ENCODE measurements at places on chromosomes 2 and 18. TPM values are rescaled to one million over a fixed set of nuclear protein-coding genes. Genes with fewer than 3 reads are reported as not detected.

- peaks cover 48% of the 10 kb centered on the region for H3K4me1 ChIP-seq
- H3K27me3 ChIP-seq: peaks cover 100% of the 10 kb centered on the region
- DNase-seq: no peak
- H3K36me3 ChIP-seq: no peaks in the 10 kb centered on the region
- no peak overlapping the region for H3K27ac ChIP-seq
- no peak overlapping the region for H3K4me3 ChIP-seq
Measured at GRCh38 chr2:236165842-236166795, 2.1 kb downstream of the GBX2 start.

DNA sequence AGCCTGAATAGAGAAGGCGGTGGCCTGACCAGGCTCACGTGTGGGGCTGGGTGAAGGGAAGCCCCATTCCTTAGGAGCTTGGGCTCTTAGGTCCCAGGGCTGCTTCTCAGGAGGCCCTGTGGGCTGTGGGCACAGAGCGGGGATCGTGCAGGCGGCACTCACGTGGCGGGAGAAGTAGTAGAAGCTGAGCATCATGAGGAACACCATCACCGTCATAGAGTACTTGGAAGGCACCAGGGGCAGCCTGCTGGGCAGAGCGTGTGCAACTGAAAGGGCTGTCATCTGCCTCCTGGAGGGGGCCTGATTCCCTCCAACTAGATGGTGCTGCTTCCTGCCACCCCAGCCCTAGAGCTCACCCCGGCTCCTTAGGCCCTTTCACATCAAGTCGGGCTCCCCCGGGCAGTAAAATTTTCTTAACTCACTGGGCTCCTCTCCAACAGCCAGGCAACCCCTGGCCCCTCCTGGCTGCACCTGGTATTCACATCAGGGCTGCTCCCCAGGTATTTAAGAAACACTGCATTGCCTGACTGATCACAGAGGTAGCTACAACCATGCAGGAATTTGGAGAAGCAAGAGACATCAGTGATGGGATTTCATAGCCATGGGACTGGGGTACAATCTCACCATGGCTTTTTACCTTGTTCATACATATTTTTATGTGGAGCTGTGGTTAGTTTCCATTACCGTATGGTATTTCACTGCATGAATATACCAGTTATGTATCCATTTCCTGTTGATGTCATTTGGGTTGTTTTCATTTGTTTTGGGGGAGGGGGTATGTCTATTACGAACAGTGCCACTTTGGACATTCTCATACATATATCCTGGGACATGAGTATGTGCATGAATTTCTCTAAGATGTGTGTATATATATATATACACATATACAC lies 32.9 kb downstream of the CENPO start:
- no peaks in the 10 kb centered on the region for H3K27me3 ChIP-seq
- no peak overlapping the region for H3K27ac ChIP-seq
- H3K36me3 ChIP-seq: no peaks in the 10 kb centered on the region
- no peak for DNase-seq
- H3K4me1 ChIP-seq: peaks cover 3% of the 10 kb centered on the region
- H3K4me3 ChIP-seq: no peak overlapping the region

DNA sequence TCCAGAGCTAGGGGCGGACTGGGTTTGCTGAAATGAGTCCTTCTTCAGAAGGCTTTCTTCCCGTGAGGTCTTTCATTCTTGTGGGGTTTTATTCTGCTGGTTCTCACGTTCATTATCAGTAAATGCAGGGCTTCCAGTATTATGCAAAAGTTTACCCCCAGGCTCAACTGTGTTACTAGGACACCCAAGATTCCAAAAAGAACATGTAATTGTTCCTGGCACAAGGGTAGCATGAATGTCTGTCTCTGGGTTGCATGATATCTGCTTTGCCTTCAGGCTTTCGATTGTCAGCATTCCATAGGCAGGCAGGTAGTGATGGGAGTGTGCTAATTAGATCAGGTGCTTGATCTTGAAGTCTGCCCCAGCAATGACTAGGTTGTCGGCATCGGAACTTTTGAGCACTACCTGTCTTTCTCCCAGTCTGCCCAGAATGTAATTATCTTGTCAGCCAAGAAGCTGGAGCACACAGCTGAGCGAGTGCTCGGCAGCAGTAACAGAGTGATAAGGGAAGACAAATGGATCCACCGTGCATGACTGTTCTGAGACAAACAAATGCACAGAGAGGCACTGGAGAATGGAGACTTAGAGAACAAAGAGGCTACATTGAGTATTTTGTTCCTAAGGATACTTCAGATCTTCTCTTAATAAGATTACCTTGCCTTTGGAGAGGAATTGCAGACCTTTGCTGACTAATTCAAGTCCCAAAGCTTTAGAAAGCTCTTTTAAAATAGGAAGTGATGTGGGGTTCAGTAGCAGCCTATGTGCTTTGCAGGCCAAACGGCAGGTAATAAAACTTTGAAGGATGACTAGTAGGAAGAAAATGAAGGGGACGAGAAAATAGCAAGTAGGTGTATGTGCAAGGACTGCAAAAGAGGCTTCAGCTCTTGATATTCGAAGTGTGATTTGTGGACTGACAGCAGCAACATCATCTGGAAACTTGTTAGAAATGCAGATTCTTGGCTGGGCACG lies 41.9 kb downstream of the ITGB6 start:
- H3K36me3 ChIP-seq: no peaks in the 10 kb centered on the region
- no peak overlapping the region for H3K27ac ChIP-seq
- no peak for DNase-seq
- no peak overlapping the region for H3K4me3 ChIP-seq
- H3K27me3 ChIP-seq: no peaks in the 10 kb centered on the region

The SOX11 gene
- total RNA-seq: 0.75 TPM

The CFAP210 gene
- not detected for total RNA-seq
